Ovary (tissue), 10 donors: ENCODE measurements at places on chromosomes 7 and 10. TPM values are rescaled to one million over a fixed set of nuclear protein-coding genes. Genes with fewer than 3 reads are reported as not detected.

FAM25C gene
- not detected for total RNA-seq

VAX1 gene
- total RNA-seq: not detected

AMPH gene
- 0.42 TPM for total RNA-seq

TMEM213 gene
- total RNA-seq: not detected

SCD gene
- 302 TPM for total RNA-seq

GPR22 gene
- total RNA-seq: not detected

OR9A2 gene
- total RNA-seq: not detected

HGF gene
- total RNA-seq: 4.9 TPM

GPR26 gene
- total RNA-seq: not detected

ZNRF2 gene
- 14.4 TPM for total RNA-seq

PHTF2 gene
- 22.2 TPM for total RNA-seq

PRKCQ gene
- 0.85 TPM for total RNA-seq

DNA sequence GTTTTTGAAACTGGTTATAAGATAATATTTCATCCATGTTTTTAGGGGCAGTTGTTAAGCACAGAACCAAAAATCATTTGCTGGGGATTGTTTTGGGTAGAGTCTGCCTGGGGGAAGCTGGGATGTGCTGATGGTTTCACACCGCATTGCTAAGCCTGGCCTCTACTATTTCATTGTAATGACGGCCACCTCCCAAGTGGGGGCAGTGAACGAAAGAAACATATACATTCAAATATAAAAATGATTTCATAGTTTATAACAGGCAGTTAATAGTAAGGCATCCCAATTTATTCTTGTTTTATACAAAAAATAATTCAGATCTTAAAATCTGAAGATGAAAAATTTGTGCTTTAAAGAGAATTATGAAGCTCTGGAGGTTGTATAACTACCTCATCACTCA is 750.8 kb downstream of the REEP3 start:
- no peaks in the 10 kb centered on the region for H3K36me3 ChIP-seq
- H3K27ac ChIP-seq: no peak overlapping the region
- H3K4me3 ChIP-seq: no peak overlapping the region
- DNase-seq: no peak

- H3K27ac ChIP-seq: no peak overlapping the region
- H3K27me3 ChIP-seq: no peaks in the 10 kb centered on the region
- H3K36me3 ChIP-seq: no peaks in the 10 kb centered on the region
- DNase-seq: no peak
- H3K4me3 ChIP-seq: no peak overlapping the region
Observed at GRCh38 chr10:61189912-61190311, 245.9 kb upstream of the RHOBTB1 start.

GRCh38 chr10:84665883-84666463 is 337.6 kb downstream of the CCSER2 start:
- H3K27ac ChIP-seq: no peak overlapping the region
- H3K4me1 ChIP-seq: no peaks in the 10 kb centered on the region
- no peaks in the 10 kb centered on the region for H3K36me3 ChIP-seq
- no peak overlapping the region for H3K4me3 ChIP-seq
- no peaks in the 10 kb centered on the region for H3K27me3 ChIP-seq
- DNase-seq: no peak

DNA sequence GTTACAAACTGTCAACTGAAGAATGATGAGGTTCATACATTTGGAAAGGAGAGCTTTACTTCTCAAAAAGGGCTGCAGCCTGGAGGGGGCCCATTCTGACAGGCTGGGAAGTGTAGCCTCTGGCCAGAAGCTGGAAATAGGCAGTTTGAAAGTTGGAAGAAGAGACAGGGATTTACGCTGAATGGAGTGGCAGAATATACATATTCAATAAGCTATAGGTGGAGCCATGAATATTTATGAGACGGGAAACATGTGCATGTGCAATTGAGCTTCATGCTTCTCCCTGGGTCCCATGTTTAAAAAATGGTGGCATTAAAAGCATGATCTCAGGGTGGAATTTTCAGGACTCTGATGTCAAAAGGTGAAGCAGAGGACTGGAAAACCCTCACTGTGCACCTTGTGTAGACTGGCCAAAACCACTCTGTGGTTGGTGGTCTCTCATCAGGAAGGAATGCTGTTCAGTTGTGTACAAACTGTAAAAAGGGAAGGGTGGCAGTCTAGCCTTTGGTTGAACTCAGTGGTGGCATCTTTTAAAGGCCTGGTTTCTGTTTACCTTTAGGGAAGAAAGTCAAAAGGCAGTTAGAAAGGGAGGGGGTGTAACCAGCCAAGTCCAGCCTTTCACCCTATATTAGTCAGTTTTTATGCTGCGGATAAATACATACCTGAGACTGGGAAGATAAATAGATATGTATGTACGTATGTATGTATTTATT is 7.2 kb upstream of the ACTR3B start:
- no peaks in the 10 kb centered on the region for H3K4me1 ChIP-seq
- H3K27me3 ChIP-seq: no peaks in the 10 kb centered on the region
- H3K36me3 ChIP-seq: no peaks in the 10 kb centered on the region
- H3K4me3 ChIP-seq: no peak overlapping the region

- no peaks in the 10 kb centered on the region for H3K27me3 ChIP-seq
- H3K36me3 ChIP-seq: no peaks in the 10 kb centered on the region
- peak overlapping the region; percentile 99 for H3K27ac ChIP-seq
- H3K4me3 ChIP-seq: peak overlapping the region; percentile 89
Observed at GRCh38 chr7:5419539-5420066, 4.0 kb downstream of the TNRC18 start.

DNA sequence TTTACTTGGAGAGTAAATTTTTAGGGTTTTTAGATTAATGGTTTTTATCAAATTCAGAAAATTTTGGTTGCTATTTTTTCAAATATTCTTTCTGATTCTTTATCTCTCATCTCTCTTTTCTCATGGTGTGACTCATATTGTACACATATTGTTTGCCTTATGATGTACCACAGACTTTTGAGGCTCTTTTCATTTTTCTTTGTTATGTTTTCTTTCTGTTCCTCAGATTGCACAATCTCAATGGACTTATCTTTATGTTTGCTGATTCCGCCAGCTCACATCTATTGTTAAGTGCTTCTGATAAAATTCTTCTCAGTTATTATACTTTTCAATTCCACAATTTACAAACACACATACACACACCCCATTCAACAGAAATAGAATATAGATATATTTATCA is 168.2 kb upstream of the IGFBP3 start:
- H3K4me1 ChIP-seq: no peaks in the 10 kb centered on the region
- H3K36me3 ChIP-seq: no peaks in the 10 kb centered on the region
- no peaks in the 10 kb centered on the region for H3K27me3 ChIP-seq
- no peak overlapping the region for H3K4me3 ChIP-seq
- DNase-seq: no peak

- no peak for DNase-seq
- peaks cover 4% of the 10 kb centered on the region for H3K27me3 ChIP-seq
- no peak overlapping the region for H3K27ac ChIP-seq
- no peaks in the 10 kb centered on the region for H3K4me1 ChIP-seq
- no peaks in the 10 kb centered on the region for H3K36me3 ChIP-seq
- H3K4me3 ChIP-seq: no peak overlapping the region
Observed at GRCh38 chr7:124201768-124202349, 169.0 kb upstream of the TMEM229A start.

DNA sequence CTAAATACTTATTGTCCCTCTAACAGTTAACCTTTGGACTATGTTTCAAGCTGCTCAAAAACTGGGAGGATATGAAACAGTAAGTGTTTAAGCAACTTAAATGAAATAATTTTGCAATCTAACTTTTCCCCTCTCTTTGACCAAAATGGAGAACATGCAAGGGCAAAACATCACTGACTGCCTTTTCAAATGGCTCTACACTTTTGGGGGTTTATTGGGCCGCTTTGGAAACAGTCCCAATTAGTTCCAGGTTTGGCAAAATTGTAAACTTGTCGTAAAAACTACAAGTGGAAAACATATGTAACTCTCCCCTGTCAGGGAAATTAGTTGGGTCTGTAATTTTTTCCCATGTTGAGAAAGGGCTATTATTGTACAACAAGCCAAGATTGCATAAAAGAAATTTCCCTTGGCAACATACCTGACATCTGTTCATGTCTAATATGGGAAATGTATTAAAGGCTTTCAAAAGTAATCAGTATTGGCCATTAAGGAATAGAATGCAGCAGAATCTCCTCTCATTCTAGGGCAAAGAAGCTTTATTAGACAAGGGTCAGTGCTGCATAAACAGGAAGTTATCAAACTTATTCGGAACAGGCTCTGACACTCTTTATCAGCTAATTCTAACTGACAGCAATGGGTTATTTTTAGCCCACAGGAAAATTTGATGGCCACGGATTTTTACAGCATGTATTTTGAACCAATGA is 157.9 kb downstream of the ARID5B start:
- peak overlapping the region; percentile 27 for H3K27ac ChIP-seq
- peaks cover 9% of the 10 kb centered on the region for H3K4me1 ChIP-seq
- H3K27me3 ChIP-seq: no peaks in the 10 kb centered on the region
- H3K36me3 ChIP-seq: no peaks in the 10 kb centered on the region

DNA sequence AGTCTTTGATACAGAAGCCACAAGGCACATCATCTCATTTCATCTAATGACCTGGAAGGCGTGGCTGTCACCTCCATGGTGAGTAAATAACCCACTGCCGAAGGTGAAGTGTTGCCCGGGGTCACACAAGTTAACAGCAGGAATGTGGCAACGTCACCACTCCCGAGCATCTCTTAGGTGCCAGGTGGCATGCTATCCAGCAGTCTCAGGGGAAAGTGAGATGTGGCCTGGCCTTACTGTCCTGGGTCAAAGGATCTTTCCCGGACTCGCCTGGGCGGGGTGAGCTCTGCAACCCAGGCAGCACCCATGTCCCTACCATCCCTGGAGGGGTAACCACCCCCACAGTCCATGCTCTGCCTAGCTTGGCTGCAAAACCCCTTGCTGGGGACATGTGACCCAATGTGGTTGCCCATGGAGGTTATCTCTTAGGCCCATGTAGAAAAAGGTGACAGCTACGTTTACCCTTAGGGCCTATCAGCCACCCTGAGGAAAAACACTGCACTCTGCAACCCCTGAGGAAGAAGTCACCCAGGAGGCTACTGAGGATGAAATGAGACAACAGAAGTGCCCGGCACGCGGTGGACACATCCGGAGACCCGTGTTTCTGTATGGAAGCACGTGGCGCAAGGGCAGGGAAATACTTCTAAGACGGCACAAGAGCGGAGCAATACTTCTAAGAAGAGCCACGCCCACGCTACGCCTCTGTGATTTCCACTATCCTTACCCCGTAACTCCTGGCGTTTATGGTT is 52.0 kb downstream of the BAIAP2L1 start:
- H3K36me3 ChIP-seq: no peaks in the 10 kb centered on the region
- no peaks in the 10 kb centered on the region for H3K4me1 ChIP-seq
- H3K4me3 ChIP-seq: no peak overlapping the region
- DNase-seq: no peak
- H3K27ac ChIP-seq: no peak overlapping the region
- no peaks in the 10 kb centered on the region for H3K27me3 ChIP-seq

GRCh38 chr10:104617831-104618230 is 23.3 kb upstream of the SORCS3 start:
- no peaks in the 10 kb centered on the region for H3K36me3 ChIP-seq
- no peaks in the 10 kb centered on the region for H3K27me3 ChIP-seq
- no peak overlapping the region for H3K4me3 ChIP-seq
- H3K27ac ChIP-seq: no peak overlapping the region

DNA sequence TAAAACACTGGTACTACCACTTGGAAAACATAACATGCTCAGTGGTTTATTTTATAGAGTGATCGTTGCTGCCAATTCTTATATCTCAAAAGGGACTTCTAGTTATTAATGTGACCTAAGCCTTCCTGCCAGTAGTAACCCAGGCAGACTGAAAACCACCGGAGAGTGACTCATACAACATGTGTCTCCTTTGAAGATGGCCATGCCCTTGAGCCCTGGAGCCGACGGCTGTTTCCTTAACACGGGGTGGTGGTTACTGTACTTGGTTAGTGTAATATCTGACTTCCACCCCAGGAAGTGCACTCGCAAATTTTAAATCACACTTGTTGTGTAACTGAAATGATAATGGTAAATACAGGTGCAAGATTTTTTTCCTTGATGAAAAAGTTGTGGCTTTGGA is 30.5 kb downstream of the JAKMIP3 start:
- H3K4me3 ChIP-seq: no peak overlapping the region
- no peak overlapping the region for H3K27ac ChIP-seq
- H3K4me1 ChIP-seq: no peaks in the 10 kb centered on the region
- no peaks in the 10 kb centered on the region for H3K36me3 ChIP-seq
- DNase-seq: no peak
- no peaks in the 10 kb centered on the region for H3K27me3 ChIP-seq

GRCh38 chr10:101575580-101576210 is 12.4 kb downstream of the POLL start:
- no peaks in the 10 kb centered on the region for H3K4me1 ChIP-seq
- no peak overlapping the region for H3K27ac ChIP-seq
- DNase-seq: no peak
- no peaks in the 10 kb centered on the region for H3K27me3 ChIP-seq
- H3K4me3 ChIP-seq: no peak overlapping the region
- H3K36me3 ChIP-seq: no peaks in the 10 kb centered on the region

DNA sequence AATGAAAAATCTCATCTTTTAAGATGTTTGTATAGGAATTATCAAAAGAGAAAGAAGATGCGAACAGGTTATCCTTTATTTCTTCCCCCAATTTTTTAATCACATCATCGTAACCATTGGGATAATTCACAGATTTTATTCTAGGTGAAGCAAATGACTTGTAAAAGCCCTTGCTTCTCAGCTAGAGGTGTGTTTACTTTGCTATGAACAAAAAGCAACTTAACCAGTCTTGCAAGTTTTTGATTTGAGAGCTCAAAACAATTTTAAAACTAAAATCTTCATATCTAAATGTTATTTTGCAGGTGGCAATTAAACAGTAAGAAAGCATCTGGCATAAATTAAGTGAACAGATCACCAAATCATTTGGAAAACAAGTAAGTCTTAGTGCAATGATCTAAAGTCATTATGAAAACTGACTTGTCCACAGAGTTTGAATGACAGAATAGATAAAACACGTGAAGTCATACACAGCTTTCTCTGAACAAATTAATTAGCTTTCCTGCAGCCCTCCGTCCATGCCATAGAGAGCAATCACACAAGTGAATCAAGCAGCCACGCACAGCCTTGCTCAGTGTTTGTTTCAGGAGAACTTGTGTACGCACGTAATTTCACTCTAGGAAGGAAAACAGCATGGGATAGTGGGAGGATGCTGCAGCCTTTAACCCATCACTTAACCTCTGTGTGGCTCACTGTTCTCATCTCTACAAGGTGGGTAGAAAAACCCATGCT is 85.0 kb upstream of the ZNF800 start:
- no peak overlapping the region for H3K4me3 ChIP-seq
- H3K27me3 ChIP-seq: no peaks in the 10 kb centered on the region
- H3K27ac ChIP-seq: no peak overlapping the region
- H3K36me3 ChIP-seq: no peaks in the 10 kb centered on the region
- no peak for DNase-seq
- no peaks in the 10 kb centered on the region for H3K4me1 ChIP-seq

DNA sequence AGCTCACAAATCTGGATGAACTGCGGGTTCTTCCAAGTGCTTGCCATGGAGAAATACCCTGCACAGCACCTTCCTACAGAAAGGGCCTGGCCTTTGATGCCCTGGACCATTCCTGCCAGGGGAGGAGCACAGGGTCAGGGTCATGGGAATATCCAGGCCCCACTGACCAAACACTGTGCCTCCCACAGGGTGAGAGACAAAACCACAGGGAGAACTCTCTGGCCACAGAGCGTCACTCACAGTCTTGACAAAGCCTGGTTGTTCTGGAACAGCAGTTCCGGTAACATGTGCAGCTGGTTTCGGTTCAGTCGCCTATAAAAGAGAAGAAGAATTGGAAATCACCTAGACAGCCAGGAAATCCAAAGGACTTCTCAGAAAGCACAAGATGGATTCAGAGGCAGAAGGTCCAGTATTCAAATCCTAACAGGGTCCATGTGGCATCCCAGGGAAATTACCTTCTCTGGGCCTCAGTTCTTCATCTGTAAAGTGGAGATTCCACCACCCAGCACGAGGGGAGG is 28.1 kb downstream of the SLIT1 start:
- H3K36me3 ChIP-seq: no peaks in the 10 kb centered on the region
- no peak overlapping the region for H3K4me3 ChIP-seq
- DNase-seq: no peak
